ENCODE measurements at places on chromosomes 7 and 10. TPM values are rescaled to one million over a fixed set of nuclear protein-coding genes. Genes with fewer than 3 reads are reported as not detected.

GRCh38 chr10:14325325-14325955 lies 5.3 kb downstream of the FRMD4A start:
- no peak overlapping the region for H3K27ac ChIP-seq
- H3K4me3 ChIP-seq = no peak overlapping the region

DNA sequence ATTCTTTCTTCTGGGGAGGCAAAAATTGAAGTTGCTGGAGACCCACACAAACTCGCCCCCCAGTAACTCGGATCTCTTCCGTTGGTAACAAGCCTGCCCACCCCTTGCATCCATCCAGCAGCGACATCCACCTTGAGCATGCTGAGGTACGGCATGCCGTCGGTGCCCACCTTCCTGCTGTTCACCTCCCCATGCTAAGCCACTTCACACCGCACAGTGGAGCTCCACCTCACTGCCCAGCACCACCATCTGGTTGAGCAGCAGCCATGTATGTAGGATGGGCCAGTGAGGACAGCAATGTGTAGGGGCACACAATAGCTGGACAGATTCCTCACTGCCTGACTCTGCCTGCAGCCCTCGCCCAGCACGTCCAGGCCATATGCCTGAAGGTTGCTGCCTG lies 138.1 kb upstream of the ZNF92 start:
- DNase-seq = no peak
- H3K36me3 ChIP-seq = no peaks in the 10 kb centered on the region
- H3K27me3 ChIP-seq = no peaks in the 10 kb centered on the region
- H3K4me1 ChIP-seq = peaks cover 6% of the 10 kb centered on the region
- no peak overlapping the region for H3K27ac ChIP-seq
- H3K4me3 ChIP-seq = no peak overlapping the region

GRCh38 chr10:36393801-36394200 lies 731.6 kb upstream of the ANKRD30A start:
- H3K4me3 ChIP-seq = no peak overlapping the region
- H3K4me1 ChIP-seq = no peaks in the 10 kb centered on the region
- DNase-seq = no peak
- no peak overlapping the region for H3K27ac ChIP-seq
- no peaks in the 10 kb centered on the region for H3K36me3 ChIP-seq

GRCh38 chr10:2874963-2875362 lies 192.4 kb upstream of the PFKP start:
- DNase-seq = no peak
- no peaks in the 10 kb centered on the region for H3K27me3 ChIP-seq
- no peaks in the 10 kb centered on the region for H3K36me3 ChIP-seq
- no peak overlapping the region for H3K4me3 ChIP-seq
- no peak overlapping the region for H3K27ac ChIP-seq
- H3K4me1 ChIP-seq = no peaks in the 10 kb centered on the region

DNA sequence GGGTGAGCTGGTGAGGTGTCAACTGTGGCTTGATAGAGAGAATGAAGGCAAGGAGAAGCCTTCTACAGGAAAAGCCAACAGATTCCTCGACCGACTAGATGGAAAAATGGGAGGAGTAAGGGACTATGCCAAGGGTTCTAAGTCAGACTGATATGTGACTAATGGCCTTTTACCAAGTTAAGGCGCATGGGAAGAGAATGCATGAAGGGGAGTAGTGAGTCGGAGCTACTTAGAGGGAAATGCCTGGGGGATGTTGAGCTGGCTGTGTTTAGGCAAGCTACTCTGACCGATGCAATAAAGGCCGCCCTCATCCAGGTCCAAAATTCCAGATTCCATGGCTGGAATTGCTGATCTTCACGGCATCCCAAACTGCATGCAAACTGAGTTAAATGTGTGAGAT lies 48.2 kb downstream of the APBB1IP start:
- H3K27ac ChIP-seq = peak overlapping the region; percentile 98
- peak; percentile 98 for DNase-seq
- H3K27me3 ChIP-seq = no peaks in the 10 kb centered on the region
- H3K36me3 ChIP-seq = no peaks in the 10 kb centered on the region
- H3K4me1 ChIP-seq = peaks cover 28% of the 10 kb centered on the region

GRCh38 chr7:2710286-2710655 lies 22.3 kb downstream of the AMZ1 start:
- no peak overlapping the region for H3K4me3 ChIP-seq
- H3K4me1 ChIP-seq = no peaks in the 10 kb centered on the region
- no peaks in the 10 kb centered on the region for H3K36me3 ChIP-seq
- no peaks in the 10 kb centered on the region for H3K27me3 ChIP-seq
- no peak for DNase-seq

DNA sequence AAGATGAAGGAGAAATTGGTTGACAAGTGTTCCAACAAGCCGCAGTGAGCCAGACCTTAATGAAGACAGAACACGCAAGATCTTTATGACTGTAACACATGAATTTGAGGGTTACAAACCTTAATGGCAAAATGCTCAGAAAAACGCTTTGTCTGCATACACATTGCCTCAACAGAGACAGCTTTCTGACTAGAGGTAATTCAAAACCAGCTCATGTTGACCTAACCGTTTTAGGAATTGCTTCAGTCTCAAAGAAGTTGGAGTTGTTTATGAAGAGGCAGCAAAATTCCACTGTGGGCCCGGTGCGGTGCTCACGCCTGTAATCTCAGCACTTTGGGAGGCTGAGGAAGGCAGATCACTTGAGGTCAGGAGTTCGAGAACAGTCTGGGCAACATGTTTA lies 2.2 kb upstream of the GTF2I start:
- no peaks in the 10 kb centered on the region for H3K27me3 ChIP-seq
- peaks cover 24% of the 10 kb centered on the region for H3K4me1 ChIP-seq
- H3K36me3 ChIP-seq = no peaks in the 10 kb centered on the region
- H3K27ac ChIP-seq = no peak overlapping the region
- H3K4me3 ChIP-seq = no peak overlapping the region

- DNase-seq = peak; percentile 77
- peaks cover 12% of the 10 kb centered on the region for H3K27me3 ChIP-seq
- no peak overlapping the region for H3K4me3 ChIP-seq
- no peaks in the 10 kb centered on the region for H3K36me3 ChIP-seq
- H3K4me1 ChIP-seq = peaks cover 5% of the 10 kb centered on the region
- no peak overlapping the region for H3K27ac ChIP-seq
Measured at GRCh38 chr10:117391436-117392205, 16.4 kb upstream of the PDZD8 start.

FGFBP3 gene
- total RNA-seq = 3.3 TPM

DNA sequence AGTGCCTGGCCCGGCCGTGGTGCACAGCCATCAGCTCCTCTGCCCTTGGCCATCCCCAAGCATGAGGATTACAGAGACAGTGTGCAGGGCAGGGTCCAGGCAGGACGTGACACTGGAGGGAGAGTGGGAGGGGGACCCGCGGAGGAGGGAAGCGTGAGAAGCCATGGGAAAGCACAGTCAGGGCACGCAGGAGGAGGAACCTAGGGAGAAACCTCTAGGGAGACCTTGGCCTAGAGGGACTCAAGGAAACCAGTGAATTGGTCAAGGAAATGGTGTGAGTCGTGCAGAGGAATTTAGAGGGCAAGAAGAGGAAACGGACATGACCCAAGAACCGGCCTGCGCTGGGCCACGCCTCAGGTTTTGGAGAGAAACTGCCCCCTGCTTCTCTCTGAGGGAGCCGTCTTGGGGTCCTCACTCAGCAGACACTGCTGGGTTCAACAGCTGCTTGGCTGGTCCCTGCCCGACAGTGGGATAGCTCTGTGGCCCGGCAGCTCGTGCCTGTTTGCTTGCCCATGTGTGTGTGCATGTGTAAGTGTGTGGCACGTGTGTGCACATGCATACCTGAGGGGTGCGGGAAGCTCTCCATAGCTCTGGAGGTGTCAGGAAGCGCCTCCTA lies 3.2 kb downstream of the OPN4 start:
- peaks cover 10% of the 10 kb centered on the region for H3K4me1 ChIP-seq
- H3K27ac ChIP-seq = no peak overlapping the region
- no peak overlapping the region for H3K4me3 ChIP-seq
- H3K36me3 ChIP-seq = no peaks in the 10 kb centered on the region
- no peak for DNase-seq
- no peaks in the 10 kb centered on the region for H3K27me3 ChIP-seq

GRCh38 chr10:91220954-91221675 lies 652 bp downstream of the PCGF5 start:
- no peaks in the 10 kb centered on the region for H3K27me3 ChIP-seq
- peaks cover 11% of the 10 kb centered on the region for H3K4me1 ChIP-seq
- H3K36me3 ChIP-seq = no peaks in the 10 kb centered on the region
- peak; percentile 10 for DNase-seq
- peak overlapping the region; percentile 82 for H3K4me3 ChIP-seq

CH25H gene
- total RNA-seq = 0.22 TPM

DNA sequence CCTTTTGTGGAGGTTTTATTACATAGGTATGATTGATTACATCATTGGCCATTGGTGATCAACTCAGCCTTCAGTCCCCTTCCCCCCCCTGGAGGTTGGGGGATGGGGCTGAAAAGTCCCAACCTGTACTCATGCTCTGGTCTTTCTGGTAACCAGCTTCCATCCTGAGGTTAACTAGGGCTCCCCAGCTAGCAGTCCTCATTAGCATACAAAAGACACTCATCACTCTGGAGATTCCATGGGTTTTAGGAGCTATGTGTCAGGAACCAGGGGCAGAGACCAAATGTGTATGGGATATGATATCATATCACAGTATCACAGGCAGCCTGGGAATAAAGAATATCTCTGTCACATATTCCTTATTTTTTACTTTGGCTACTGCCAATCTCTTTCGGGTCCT lies 13.6 kb downstream of the CCSER2 start:
- peaks cover 9% of the 10 kb centered on the region for H3K4me1 ChIP-seq
- no peak overlapping the region for H3K27ac ChIP-seq
- no peak for DNase-seq
- H3K27me3 ChIP-seq = no peaks in the 10 kb centered on the region

GDF2 gene
- not detected for total RNA-seq

- no peak overlapping the region for H3K4me3 ChIP-seq
- peaks cover 11% of the 10 kb centered on the region for H3K27me3 ChIP-seq
Measured at GRCh38 chr7:164882-165660, 27.3 kb upstream of the FAM20C start.

- DNase-seq = peak; percentile 38
- peak overlapping the region; percentile 88 for H3K4me3 ChIP-seq
- H3K4me1 ChIP-seq = peaks cover 14% of the 10 kb centered on the region
- peak overlapping the region; percentile 93 for H3K27ac ChIP-seq
Measured at GRCh38 chr7:39951226-39952194, 1.5 kb downstream of the CDK13 start.
